ENCODE measurements at places on chromosomes 11 and 22. TPM values are rescaled to one million over a fixed set of nuclear protein-coding genes. Genes with fewer than 3 reads are reported as not detected.

Gene MAPK12
- total RNA-seq, result 30.1 TPM

Gene OR52N4
- not detected for total RNA-seq

Gene SCN4B
- total RNA-seq, result 10.4 TPM

Gene OR5P2
- not detected for total RNA-seq

Gene SLC22A6
- not detected for total RNA-seq

Gene SGSM1
- not detected for total RNA-seq

Gene ACRV1
- total RNA-seq, result 0.26 TPM

Gene KRTAP5-8
- not detected for total RNA-seq

Gene NLRP14
- 0.17 TPM for total RNA-seq

Gene APOBEC3H
- 1.3 TPM for total RNA-seq

Gene MUC5AC
- not detected for total RNA-seq

Gene KDM4E
- total RNA-seq, result not detected

Gene LRP4
- total RNA-seq, result 1.3 TPM

Gene APOL5
- total RNA-seq, result not detected
